ENCODE measurements at places on chromosomes 5 and 9. TPM values are rescaled to one million over a fixed set of nuclear protein-coding genes. Genes with fewer than 3 reads are reported as not detected.

DNA sequence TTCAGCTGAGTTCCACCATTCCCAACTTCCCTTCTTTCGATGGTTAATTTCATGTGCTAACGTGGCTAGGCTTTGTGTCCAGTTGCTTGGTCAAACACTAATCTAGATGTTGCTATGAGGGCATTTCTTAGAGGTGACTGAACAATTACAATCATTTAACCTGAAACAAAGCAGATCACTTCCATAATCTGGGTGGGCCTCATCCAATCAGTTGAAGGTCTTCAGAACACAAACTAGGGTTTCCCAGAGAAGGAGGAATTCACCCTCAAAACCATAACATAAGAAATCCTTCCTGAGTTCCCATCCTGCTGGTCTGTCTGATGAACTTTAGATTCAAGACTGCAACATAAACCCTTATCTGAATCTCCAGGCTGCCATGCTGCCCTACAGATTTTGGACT lies 2381.7 kb downstream of the MAT2B start:
- DNase-seq, result no peak

GRCh38 chr5:111792471-111793058 lies 35.6 kb upstream of the NREP start:
- DNase-seq, result no peak

GRCh38 chr5:130183115-130183514 lies 278.9 kb downstream of the CHSY3 start:
- DNase-seq, result no peak

DNA sequence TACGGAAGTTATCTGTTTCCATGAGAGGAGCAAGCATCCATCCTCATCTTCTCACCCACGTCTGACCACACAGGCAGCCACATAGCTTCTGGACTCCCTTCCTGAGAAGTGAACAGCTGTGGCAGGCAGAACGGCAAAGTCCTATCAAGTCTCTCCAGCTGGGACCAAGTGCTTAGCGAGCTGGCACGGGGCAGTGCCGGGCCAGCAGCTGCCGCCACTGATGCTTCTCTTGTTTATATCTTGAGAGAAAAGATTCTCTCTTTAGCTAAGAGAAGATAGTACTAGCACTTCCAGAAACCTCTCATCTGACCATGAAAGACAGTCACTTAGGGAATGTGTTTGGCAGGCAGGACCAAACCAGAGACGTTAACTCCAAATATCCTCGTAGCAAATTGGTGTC lies 37.2 kb downstream of the PLAC8L1 start:
- DNase-seq, result peak; percentile 19

ENTPD8 gene
- 0.16 TPM for total RNA-seq

DNA sequence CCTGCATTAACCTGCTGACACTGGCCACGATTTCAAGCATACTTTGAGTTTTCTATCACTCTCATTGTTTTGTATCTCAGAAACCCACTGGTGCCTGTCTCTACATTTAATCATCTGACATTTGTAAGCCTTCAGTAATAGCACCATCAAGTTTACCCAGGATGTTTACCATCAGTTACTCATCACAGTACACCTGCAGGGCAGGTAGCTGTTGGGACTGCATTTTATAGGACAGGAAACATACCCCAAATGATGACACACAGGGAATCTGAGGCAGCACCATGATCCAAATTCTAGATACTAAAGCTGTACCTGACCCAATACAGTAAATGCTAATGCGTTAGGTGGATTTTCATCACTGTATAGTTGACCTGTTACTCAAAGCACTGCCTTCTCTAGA lies 114.2 kb downstream of the FEM1C start:
- no peak for DNase-seq

CAMSAP1 gene
- total RNA-seq, result 128 TPM

GRCh38 chr5:31193591-31194467 lies at the start of gene CDH6:
Gene CDH6 (plus strand): TSS chr5:31193686. CDS start chr5:31267474, 73,788 bp downstream.
- DNase-seq, result peak; percentile 23

SLC46A2 gene
- not detected for total RNA-seq

SMIM32 gene
- total RNA-seq, result not detected

DNA sequence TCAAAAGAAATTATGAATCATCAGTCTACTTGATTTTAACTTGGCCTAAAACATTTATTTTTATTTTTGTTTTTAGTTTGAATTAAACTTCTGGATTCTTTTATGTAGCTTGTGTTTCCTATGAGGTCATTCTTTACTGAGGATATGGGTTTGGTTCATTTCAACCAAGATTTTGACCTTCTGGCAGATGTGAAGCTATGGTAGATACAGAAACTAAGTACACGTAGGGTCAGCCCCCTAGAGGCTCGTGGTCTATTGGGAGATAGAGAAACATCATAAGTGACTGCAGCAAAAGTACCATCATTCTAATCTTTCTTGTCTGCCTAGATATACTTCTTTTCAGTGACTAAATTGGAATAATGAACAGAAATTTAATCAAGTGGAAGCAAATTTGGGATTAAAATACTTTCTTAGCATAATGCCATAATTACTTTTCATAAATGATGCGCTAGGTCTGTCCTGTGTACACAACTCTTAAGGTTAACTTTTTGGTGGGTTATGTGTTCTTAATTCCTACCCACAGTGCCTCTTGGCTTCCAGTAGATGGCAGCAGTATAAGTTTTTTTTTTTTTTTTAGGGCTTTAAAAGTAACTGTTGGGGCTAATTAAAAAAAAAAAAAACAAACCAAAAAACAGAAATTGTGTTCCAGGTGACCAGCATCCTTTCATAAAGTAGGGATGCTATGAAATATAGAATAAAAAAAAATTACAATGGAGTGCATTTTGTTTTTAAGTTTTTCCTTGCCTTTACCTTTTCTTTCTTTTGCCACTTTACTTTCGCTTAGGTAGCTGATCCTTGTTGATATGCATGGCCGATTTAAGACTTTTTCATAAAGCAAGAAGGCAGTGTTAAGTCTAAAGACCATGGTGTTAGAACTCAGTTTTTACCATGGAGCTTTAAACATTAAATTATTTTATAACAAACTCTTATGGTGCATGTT lies 49.9 kb downstream of the LRRTM2 start:
- no peak for DNase-seq

GRCh38 chr9:34246453-34246852 lies 67.6 kb downstream of the UBAP1 start:
- DNase-seq, result no peak

STX17 gene
- total RNA-seq, result 22.6 TPM

OSMR gene
- 2.0 TPM for total RNA-seq

DNA sequence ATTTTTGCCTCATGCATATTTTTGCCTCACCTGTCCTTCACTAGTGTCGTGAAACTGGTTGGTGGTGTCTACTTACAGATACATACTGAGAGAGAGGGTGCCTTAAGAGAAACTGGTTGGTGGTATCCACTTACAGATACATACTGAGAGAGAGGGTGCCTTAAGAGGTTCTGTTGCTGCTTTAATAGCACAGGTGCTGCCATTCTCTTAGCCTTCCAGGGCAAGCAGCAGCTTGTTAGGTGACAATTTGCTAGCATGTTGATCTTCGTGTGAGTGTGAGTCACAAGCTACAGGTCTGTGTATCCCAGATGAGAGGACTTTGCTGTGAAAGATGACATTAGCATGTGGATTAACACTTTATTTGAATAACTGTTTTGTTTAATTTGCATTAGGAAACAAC lies 1.4 kb downstream of the PTTG1 start:
- no peak for DNase-seq

DNA sequence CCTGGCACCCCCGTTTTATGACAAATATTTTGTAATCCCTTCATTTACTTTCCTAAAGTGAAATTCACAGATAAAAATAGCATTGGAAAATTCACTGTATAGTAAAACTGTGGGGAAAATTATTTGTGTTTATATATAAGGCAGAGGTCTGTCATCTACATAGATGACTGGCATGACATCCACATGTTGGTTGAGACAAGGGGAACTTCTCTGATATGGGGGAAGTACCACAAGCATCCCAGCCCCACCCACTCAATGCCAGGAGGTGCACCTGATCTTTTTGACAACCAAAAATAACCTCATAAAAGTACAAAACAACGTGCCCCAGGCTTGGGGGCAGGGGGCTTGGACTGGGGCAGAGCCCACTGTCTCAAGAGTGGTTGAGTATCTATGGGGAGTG lies 6.3 kb upstream of the TDRD7 start:
- DNase-seq, result no peak

GRCh38 chr5:6115852-6116251 lies 262.5 kb downstream of the MED10 start:
- no peak for DNase-seq

DNA sequence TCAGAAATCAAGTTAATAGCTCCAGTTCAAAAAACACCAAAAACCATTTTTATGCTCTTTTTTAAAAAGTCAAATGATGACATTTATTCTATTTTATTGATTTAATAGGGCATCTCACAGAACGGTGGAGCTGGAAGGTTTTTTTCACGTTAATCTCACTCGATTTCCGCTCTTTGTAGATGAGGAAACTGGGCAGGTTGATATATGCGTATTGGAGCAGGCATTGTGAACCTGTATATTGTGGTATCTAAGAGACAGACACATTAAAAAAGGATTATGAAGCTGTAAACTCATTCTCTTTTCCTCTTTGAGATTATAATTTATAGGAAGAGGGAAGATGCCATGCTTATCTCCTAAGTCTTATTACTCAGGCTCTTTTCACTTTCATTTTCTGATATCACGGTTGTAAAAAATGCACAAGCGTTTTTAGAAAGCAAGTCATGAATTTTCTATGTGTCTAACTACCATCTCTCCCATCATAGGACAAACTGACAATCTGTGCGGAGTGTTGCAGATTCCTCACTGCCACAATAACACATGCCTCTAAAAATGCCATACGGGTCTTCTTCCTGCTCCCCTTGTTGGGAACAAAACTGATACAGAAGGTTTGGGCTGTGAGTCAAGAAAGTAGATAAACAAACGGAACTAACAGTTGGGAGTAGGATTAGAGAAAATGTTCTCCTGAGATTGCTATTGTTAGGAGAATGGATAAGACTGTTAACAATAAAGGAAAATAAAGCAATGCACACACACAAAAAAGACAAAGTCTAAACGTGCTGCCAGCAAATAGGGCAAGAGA lies 1997.7 kb downstream of the MAT2B start:
- no peak for DNase-seq

PCDHA8 gene
- total RNA-seq, result 11.1 TPM

DNA sequence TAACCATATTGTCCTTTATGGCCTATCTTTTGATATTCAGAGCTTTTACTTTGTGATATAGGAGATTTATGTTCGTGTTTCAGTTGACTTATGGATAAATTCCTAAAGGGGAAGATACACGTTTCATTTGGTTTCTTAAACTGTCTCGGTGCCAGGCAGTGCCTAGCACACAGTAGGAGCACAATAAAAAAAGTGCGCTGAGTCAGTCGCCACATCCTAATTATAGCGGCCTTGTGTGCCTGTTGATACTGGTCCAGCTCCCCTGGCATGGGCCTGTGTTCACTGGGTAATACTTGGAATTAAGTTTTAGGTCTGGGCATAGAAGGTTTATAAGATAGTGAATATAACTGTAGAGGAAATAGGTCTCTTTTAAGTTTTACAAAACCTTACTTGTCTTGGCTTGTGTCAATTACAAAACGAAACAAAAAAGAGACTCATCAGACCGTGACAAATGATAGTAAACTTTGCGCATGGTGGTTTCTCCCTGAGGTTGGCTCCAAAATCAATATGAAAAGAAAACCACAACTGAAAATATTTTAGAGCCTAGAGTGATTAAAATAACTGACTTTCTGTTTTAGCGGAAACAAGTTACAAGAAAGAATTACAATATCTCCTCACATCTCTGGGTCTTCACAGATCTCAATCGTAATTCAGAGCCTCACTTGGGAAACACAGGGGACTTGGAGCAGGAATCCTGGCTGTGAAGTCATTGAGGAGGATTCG lies 84.8 kb downstream of the MVB12B start:
- no peak for DNase-seq

GRCh38 chr5:122175852-122176251 lies 46.5 kb downstream of the ZNF474 start:
- DNase-seq, result no peak

GRCh38 chr5:25027061-25027460 lies 382.3 kb upstream of the CDH10 start:
- no peak for DNase-seq

GRCh38 chr5:8813180-8813579 lies 732.7 kb downstream of the SEMA5A start:
- no peak for DNase-seq

- no peak for DNase-seq
Observed at GRCh38 chr5:176673651-176674583, 26.6 kb downstream of the TSPAN17 start.

SPINK13 gene
- not detected for total RNA-seq

DNA sequence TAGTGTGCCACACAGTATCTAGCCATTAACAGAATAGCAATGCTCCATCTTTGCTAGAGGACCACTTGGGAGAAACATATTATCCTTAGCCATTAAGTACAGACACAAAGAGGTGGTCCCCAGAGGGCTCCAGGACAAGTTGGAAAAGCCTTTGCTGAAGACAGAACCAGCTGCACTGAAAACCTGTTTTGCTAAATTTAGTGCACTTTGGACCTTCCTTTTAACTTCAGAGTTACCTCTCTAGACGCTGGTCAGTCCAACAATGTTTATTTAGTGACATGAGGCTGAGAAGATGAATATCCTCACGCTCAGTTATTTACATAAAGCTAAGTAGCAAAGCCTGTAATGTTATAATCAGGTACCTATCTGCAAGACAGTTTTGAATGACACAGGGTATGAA lies 265.0 kb upstream of the ZNF608 start:
- no peak for DNase-seq

GRCh38 chr9:114344692-114345091 lies 15.0 kb downstream of the ORM2 start:
- no peak for DNase-seq

Measured in occipital lobe (tissue), 3 donors.